ENCODE measurements at places on chromosomes 1 and 21.
A peak's percentile ranks its signal among the peaks of the same experiment; 100 is the strongest.

- no peak for DNase-seq
These were observed 17.4 kb downstream of the AIDA start for GRCh38 chr1:222694927-222695326.

DNA sequence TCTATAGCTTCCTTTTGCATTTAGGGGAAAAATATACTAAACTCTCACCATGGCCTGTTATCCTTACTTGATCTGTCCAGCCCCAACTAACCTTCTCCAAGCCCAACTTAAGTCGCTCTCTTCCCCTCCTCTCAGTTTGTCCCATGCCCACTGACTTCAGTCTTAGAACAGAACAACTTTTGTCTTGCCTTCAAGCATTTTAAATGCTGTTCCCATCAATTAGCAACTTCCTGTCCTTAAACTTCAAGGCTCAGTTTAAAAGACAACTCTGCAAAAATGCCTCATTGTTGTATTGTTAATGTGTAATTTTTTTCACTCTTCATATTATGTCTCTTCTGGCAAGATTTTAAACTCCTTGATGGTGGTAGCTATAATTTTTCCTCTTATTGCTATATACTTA lies 526.9 kb downstream of the NEGR1 start:
- no peak for DNase-seq

DNA sequence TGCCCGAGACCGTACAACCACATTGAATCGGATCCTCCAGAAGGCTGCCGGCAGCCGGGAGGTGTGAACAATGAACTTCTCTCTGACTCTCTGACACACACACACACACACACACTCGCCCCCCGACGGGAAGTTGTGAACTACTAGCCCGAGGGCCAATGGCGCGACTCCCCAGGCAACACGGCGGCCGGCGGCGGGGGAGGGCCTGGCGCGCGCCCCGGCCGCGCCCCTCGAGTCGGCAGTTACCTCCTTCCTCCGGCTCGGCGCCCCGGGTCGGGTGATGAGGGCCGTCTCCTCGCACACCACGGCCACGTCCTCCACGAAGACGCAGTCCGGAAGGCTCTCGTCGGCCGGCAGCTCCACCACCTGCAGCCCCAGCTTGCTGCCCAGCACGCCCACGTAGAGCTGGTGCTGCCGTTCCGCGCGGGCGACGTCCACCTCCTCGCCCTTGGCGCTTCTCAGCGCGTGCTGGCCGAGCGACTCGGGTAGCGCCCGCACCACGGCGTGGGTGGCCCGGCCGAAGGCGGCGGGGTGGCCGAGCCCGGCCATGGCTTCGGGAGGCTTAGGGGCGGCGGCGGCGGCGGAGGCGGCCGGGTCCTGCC lies 361 bp downstream of the DDAH1 start:
- DNase-seq: peak; percentile 46

DNA sequence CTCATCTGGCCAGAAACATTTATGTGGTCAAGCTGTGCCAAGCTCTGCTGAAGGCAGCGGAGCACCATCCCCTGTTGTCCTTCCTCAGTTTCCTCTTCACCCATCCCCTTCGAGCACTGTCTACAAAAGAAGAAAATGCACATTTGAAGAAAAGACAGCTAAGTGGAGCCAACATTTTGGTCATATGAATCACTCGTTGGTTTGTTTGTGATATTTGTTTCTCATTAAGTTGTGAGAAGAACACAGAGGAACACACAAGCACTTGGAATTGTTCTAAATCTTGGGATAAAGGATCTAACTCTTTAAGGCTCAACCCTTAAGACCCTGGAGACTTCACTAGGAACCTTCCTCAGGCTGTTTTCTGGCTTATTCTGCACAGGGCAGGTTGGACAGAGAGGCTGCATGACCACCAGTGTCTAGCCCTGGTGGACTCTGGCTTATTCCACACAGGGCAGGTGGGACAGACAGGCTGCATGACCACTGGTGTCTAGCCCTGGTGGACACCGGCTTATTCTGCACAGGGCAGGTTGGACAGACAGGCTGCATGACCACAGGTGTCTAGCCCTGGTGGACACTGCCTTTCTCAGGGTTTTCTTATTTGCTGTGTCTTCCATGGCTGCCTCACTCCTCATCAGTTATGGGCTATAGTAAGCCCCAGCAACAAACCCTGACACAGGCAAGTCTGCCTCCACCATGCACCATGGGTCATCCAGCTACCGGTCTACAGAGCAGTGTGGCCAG lies 35.3 kb upstream of the COL6A2 start:
- no peak for DNase-seq

DNA sequence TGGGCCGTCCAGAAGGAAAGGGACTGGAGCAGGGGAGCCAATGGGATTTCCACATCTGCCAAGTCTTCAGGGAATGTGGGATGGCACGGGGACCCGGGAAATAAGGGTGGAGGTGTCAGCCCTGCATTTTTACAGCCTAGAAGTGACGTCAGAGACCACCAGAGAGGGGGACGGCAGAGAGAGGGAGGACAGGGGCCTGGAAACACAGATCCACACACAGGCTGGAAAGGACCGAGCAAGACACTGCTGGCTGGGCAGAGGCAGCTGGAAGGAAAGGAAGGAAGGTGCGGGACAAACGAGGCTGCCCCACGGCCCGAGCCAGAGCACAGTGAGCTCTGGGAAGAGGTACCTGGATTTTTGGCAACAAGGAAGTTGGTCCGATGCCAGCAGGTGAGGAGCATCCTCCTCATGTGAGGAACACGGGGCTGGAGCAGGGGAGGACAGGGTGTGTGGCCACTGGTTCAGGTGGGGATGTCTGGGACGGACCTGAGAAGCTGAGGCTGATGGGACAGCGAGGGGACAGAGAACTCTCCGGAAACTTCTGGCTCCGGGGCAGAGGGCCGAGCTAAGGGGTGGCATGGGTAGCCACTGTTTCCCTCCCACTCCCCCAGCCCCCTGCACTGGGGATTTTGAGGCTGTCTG lies 138.3 kb downstream of the PGBD5 start:
- DNase-seq: no peak

GRCh38 chr1:29625084-29625420 lies 388.7 kb downstream of the PTPRU start:
- DNase-seq: no peak

DNA sequence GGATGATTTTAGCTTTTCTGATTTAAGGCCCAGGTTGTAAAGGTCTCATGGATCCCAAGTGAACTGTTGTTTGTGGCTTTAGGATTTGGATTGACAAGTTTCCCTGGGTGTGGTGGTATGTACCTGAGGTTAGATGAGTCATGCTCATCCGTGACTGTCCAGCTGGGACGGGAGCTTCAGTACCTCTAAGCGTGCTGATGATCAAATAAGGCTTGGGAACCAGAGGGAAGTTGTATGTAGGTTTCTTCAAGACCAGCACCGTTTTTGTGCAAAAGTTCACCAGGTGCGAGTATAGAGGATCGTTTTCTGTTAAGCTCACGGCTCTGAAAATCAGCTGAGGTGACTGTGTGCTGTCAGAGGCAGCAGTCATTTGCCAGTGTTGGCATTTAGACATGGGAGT lies 19.8 kb downstream of the PLA2G2E start:
- DNase-seq: no peak

- DNase-seq: no peak
These were observed 179.4 kb downstream of the FMN2 start for GRCh38 chr1:240271081-240271480.

DNA sequence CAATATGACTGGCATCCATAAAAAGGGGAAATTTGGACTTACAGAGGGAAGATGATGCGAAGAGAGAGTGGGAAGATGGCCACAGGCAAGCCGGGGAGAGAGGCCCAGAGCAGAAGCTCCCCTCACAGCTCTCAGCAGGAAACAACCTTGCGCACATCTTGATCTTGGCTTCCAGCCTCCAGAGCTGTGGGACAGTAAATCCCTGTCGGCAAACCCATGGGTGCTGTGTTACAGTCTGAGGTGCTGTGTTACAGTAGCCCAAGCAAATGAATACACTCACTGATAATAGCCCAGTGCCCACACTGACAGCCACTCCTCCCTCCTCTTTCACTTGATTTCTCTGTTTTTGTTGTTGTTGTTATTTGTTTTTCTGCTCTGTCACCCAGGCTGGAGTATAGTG lies 22.4 kb downstream of the CDCA8 start:
- DNase-seq: no peak

GRCh38 chr1:160866001-160866694 lies 3.5 kb upstream of the CD244 start:
- DNase-seq: no peak

DNA sequence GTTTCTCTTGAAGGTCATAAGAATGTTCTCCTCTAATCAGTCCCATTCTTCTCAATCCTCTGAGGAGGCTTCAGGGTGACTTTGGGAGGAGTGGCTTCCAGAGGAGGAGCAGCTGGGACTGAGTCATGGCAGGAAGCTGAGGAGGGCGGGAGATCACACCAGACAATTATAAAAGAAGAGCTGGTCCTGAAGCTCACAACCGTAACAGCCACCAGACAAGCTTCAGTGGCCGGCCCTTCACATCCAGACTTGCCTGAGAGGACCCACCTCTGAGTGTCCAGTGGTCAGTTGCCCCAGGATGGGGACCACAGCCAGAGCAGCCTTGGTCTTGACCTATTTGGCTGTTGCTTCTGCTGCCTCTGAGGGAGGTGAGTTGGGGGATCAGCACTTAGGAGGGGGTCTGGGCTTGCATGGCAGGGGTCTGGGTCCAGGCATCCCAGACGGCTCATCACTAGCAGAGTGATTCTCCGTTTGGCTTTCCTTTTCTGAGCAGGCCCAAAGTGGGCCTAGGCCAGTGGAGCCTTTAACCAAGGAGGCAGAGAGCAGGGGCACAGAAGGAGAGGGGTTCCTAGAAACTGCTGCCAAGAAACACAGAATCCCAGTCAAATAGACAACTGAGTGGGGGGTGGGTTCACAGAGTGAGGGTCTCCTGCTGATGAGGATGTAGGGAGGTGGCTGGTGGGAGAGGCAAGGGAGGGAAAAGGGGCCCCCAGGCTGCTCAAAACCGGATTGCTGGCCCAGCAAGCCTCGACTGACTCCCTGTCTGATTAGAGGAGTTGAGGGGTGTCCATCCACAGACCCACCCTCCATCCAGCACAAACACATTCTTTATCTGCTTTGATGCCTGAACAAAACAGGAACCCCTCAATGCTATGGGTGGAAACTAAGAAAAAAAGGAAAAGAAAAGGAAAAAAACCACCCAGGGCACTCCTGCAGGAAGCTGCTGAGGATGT lies at the start of gene ECM1:
ECM1 (plus strand) TSS at position 198 of the 953 bp plus-strand sequence; CDS start at position 299, 101 bp downstream.
- no peak for DNase-seq

DNA sequence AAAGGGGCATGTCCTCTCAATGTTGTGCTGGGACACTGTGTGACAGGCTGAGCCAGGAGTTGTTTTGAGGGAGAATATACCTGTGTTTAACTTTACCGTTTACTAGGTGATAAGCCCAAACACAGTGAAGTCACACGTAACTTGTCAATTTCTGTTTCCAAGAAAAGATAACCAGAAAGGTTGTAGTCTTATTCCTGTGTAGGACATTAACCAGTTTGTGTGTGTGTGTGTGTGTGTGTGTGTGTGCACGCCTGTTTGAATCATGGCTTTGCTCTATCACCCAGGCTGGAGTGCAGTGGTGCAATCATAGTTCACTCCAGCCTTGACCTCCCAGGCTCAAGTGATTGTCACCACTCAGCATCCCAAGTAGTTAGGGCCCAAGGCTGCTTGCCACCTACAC lies 83.6 kb downstream of the MRPS6 start:
- no peak for DNase-seq

DNA sequence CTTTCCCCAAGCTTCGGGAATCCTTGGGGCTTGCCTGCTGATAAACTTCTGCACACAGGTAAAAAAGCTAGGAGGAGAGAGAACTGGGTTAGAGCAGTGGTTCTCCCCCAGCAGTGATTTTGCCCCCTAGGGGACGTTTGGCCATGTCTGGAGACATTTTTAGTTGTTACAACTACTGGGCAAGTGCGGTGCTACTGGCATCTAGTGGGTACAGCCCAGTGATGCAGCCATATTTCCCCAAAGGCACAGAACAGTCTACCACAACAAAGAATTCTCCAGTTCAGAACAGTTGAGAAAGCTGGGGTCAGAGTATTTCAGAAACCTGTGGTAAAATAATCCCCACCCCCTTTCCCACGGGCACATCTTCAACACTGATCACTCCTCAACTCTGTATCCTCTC lies 41.3 kb downstream of the LRRC71 start:
- no peak for DNase-seq

- peak; percentile 36 for DNase-seq
These were observed 59.0 kb upstream of the CD1D start for GRCh38 chr1:158121604-158122254.

DNA sequence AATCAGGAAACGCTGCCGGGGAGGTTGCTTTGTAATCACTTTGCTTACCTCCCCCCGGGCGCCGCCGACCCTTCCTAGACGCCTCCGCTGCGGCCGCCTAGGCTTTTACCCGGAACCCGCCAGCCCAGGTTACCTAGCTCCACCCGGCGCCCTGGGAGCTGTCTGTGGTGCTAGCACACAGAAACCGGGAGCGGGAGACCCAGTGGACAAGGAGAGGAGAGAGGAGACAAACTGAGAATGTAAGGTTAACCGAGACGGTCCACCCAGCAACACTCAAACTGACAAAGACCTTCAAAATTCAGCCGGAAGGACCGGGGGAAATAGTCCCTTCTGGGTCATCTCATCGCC lies 9.8 kb downstream of the BARHL2 start:
- DNase-seq: no peak

GRCh38 chr1:13809461-13810159 lies 109.6 kb downstream of the PRDM2 start:
- DNase-seq: no peak

GRCh38 chr1:42765269-42765668 lies 1.6 kb downstream of the P3H1 start:
- no peak for DNase-seq

DNA sequence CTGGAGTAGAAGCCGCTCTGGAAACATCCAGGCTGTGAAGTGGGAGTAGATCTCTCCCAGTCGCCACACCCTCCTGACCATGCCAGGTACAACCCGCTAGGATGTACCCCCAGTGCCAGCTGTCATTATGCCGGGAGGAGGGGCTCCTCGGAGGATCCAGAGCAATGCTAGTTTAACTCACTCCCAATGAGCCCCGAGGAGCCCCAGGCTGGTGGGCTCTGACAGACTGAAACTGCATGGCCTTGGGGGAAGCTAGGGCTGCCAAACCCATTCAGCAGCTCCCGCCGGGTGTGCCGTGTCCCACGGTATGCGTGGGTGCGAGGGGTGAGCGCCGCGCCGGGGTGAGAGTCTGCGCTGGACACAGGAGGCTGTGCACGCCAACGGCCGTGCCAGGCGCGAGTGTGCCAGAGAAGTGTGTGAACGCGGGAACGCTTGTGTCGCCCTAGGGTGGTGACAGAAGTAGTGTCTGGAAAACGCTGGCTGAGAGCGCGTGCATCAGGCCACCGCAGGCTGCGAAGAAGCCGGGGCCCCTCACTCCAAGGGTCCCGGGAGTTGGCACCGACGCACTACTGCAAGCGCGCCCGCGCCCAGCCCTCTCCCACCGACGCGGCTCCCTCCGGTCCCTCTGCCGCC lies 177.1 kb upstream of the EDN2 start:
- peak; percentile 81 for DNase-seq

DNA sequence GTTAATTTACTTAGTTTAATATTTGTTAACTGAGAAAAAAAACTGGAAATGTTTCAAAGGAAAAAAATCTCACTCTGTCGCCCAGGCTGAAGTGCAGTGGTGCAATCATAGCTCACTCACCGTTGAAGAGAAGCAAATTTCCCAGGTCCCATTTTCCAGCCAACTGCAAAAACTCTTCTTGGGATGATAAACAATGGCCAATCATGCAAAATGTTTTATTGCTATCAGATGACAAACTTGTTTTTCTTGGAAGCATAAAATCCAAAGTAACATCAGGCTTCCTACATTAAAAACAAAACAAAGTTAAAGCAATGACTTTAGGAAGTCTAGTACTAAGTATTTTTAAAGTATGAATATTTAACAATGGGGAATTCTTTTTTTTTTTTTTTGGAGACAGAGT lies 84.9 kb downstream of the LYST start:
- DNase-seq: no peak

- no peak for DNase-seq
These were observed 14.0 kb downstream of the ETS2 start for GRCh38 chr21:38819719-38820159.

Measured in NCI-H2029 (cell line).